Colonic mucosa (tissue), 4 donors: ENCODE measurements at places on chromosomes 4 and X. TPM values are rescaled to one million over a fixed set of nuclear protein-coding genes. Genes with fewer than 3 reads are reported as not detected.

Gene NAP1L3
- 0.40 TPM for total RNA-seq

Gene MAGEB10
- not detected for total RNA-seq

Gene AMTN
- total RNA-seq, result not detected

Gene NIPAL1
- total RNA-seq, result 47.9 TPM

Gene RASGEF1B
- 24.5 TPM for total RNA-seq

Gene VCX3A
- not detected for total RNA-seq

Gene HPSE
- 11.7 TPM for total RNA-seq

Gene MAGEA9B
- not detected for total RNA-seq

Gene ATG4A
- 19.0 TPM for total RNA-seq

Gene PNPLA4
- 28.9 TPM for total RNA-seq

Gene CTPS2
- total RNA-seq, result 18.9 TPM

Gene ATP6AP2
- total RNA-seq, result 114 TPM

Gene NPY2R
- total RNA-seq, result 0.42 TPM

- DNase-seq, result peak; percentile 59
These were observed 26.8 kb downstream of the PRPS1 start for GRCh38 chrX:107654872-107655761.

DNA sequence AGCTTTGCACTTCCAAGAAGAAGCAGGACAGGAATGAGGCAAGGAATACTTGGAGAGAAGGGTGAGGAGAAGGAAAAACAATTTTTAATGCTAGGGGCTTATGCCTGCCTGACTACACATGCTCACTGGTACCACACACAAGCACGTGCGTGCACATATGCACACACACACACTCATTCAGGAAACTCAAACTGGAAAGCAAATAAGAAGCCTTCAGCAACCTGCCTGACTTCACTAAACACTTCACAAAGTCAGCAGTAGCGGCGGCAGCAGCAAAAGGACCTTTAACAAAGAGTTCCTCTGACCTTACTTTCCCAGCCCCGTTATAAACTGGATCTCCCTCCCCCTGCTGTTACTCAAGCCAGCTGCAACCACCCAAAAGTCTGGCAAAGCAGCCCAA lies 3.3 kb downstream of the ZDHHC9 start:
- no peak for DNase-seq

GRCh38 chr4:123260653-123261052 lies 135.9 kb upstream of the SPRY1 start:
- no peak for DNase-seq

DNA sequence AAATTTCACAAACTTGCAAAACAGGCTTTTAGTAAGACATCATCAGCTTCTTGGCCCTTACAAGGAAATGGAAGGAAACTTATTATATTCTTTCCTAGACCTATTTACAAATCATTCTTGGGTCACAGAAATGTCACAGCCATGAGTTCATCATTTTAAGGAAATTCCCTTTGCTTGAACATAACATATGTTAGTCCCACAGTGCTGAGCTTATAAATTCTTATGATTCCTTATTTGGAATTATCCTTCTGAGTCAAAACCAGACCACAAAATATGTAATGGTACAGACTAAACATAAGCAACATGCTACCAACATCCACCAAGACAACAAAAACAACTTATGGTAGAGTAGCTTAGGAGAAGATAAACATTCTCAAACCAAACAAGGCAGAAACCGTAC lies 236.9 kb upstream of the CTSO start:
- no peak for DNase-seq

GRCh38 chr4:16067515-16067914 lies 16.3 kb downstream of the PROM1 start:
- no peak for DNase-seq

GRCh38 chr4:138775890-138776289 lies 239.7 kb upstream of the NOCT start:
- DNase-seq, result no peak

DNA sequence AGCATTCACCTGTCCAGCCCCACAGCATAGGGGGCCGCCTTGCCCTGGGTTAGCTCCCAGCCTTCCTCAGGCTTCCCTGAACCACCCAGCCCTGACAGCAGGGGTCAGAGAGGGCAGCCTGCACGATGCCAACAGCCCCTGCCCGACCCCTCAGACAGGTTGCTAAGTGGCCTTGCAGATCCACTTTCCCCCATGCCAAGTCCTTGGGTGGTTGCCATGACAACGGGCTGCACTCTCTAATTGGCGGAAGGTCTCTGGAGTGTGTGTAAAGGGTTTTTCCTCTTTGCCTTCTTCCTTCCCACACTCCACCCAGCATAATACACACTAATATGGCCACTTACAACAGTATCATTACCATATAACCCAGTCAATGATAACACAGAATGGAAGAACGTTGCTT lies 99.6 kb upstream of the AFAP1 start:
- no peak for DNase-seq

DNA sequence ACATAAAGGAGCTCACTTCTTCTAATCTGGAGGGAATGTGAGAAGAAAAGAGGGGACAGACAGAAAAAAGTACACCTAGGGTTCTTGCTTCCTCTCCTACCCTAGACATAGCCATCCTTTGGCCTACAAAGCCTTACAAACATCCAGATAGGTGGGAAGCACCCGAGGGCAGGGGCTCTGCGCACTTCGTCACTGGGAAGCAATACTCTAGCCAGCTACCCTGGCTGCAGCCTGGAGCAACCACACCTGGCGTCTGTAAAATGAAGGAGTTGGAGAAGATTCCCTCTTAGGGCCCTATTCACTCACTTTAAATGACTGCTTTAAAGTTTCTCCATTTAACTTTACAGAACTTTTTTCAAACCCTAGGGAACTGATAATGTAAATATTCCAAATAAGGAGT lies 65.7 kb upstream of the NOCT start:
- DNase-seq, result no peak

- no peak for DNase-seq
These were observed 96.4 kb upstream of the EGFL6 start for GRCh38 chrX:13472975-13473374.

DNA sequence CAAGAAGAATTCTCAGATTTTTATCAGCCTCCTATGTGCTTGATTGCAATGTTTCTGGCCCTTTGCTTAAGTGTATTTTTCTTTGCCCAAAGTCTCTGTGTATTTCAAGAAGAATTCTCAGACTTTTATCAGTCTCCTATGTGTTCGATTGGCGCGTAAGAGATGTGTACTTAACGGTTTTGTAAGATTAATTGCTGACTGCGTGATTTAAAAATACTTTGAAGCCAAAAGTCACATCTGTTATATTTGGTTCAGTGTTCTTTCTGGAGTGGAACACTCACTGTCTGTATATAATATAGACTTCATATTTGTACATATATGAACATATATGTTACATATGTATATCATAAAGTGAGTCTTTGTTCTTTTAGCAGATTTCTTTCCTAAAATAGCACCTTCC lies 11.4 kb downstream of the SCML1 start:
- no peak for DNase-seq

GRCh38 chr4:14169460-14169859 lies 541.9 kb upstream of the BOD1L1 start:
- DNase-seq, result no peak

DNA sequence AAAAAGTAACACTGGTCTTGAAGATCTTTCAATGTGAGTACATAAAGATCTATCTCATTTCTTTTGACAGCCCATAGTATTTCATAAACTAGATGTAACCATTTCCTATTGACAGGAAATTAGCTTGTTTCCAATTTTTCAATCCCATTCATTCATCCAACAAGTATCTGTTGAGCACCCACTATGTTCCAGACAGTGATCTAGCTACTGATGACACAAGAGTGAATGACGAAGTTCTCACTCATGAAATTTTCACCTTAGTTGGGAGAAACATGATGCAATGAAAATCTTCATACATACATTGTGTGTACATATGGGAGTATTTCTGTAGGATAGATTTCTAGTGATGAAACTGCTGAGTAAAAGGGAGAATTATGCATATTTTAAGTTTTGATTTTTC lies 1.7 kb downstream of the CD38 start:
- no peak for DNase-seq

DNA sequence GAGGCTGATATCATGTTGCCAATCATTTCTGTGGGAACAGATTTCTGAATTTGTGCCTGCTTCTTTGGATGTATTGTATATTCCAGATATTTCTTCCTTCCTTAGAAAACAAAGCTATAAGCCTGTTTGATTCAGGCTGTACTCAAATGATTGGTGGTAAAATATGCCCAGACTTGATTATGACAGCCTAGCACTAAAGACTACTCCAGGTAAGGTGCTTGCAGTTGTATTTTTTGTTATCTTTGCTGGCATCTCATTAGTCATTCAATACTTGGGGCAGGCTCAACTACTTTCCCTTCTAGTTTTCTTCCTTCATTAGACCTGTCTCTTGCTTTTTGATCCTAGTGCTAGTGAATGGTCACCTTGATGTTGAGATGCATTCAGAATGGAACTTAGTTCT lies 90.6 kb downstream of the ZNF518B start:
- DNase-seq, result no peak

DNA sequence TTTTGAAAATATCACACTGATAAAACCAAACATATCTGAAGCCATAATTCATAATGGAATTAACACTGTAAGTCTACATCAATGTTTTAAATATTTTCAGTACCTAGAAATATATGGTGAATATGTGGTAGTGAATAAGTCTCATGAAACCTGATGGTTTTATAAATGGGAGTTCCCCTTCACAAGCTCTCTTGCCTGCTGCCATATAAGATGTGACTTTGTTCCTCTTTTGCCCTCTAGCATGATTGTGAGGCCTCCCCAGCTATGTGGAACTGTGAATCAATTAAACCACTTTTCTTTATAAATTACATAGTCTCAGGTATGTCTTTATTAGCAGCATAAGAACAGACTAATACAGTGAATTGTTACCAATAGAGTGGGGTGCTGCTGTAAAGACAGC lies 536.8 kb upstream of the GALNT7 start:
- DNase-seq, result no peak

DNA sequence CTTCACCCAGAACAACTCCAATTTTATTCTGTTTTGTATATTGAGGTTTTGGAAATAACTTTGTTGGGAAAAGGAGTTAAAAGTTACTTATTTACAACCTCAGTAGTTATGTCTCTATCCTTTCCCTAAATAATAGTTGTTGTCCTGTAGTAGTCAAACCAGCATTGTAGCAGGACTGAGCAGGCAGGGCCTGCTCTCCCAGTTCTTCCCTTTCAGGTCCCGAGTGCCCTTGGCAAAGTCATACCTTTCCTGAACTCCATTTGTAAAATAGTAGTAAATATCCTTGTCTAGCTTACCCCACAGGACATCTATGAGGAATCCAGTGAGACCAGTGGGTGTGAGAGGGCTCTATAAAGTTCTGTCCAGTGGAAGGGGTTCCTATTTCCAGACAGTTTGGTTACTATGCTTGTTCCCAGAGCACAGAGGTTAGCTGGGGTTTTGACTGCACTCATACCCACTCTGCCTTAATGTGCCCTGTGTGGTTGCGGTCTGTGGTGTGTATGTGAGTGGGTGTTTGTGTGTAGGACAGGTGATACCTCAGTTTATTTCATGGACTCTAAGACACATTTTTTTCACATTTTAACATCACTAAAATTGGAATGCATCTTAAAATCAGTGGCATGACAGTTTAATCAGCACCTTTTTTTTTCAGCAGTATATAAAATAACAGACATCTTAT lies 136.3 kb downstream of the AMMECR1 start:
- no peak for DNase-seq

DNA sequence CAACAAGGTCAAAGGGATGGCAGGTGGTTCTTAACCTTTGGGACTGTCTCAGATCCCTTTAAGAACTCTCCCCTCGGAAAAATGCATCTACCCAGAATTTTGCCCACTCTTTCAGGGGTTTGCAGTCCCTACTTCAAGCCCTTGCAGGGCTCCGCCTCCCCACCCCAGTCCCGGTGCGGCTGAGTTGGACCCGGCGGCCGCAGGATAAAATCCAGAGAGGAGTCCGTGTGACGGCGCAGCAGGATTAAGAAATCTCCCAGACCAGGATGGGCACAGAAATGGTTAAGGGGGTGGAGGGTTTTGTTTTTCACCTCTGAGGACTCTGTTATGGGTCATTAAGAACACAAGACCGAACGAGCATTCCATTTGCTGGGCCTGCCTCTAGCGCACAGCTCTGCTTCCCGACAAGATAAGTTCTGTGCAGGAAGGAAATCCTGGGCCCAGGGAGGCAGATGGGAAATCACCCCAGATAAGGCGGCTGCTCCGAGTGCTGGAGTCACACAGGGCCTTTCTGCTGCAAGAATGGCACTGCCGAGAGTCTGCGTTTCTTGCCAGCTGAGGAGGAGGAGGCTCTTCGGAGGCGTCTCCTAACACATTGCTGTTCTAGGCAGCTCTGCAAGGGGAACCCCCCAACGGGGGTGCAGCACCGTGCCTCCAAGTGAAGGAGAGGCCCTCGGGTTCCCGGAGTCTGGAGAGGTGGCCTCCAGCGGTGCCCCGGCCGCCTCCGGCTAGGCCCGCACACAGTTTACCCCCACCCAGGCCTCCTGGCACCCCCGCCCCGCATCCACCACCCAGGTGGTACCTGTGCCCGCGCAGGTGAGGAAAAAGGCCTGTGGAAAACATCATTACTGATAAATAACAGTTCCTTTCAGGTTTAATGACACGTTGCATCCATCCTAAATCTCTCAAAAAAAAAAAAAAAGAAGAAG lies 277.6 kb downstream of the BCOR start:
- DNase-seq, result no peak

GRCh38 chr4:26583538-26583864 lies 383 bp upstream of the TBC1D19 start:
- DNase-seq, result no peak

- peak; percentile 68 for DNase-seq
These were observed 174.5 kb downstream of the NSUN7 start for GRCh38 chr4:40924096-40924792.

- no peak for DNase-seq
These were observed 25.9 kb downstream of the MXRA5 start for GRCh38 chrX:3320471-3321046.

GRCh38 chr4:99950913-99951254 lies 809 bp upstream of the H2AZ1 start:
- DNase-seq, result no peak
